ENCODE measurements at places on chromosomes 3 and 15.

DNA sequence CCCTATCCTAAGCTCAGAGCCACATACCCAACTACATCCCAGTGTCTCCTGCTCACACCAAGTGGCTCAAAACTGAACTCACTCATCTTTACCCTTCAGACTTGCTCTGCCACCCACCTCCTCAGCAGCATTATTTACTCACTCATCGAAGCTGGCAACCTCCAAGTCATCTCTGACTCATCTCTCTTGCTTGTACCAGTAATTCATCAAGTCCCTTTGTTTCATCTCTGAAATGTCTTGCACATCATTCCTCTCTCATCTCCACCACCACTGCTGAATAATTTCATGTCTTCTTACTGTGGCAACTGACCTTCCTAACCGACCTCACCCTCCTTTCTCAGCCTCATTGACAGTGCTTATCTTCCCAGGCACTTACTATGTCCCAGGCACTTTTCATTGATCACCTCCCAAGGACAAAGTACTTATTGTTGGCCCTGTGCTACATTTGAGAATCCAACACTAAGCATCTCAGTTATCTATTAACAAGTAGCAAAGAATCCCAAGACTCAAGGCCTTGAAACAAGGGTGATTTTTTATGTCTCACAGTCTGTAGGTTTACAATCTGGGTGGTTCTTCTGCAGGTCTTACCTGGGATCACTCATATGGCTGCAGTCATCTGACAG is 82.0 kb downstream of the MRPL46 start:
- no peak for DNase-seq

GRCh38 chr3:153026026-153026425 is 136.0 kb upstream of the RAP2B start:
- no peak for DNase-seq

GRCh38 chr3:44962621-44963393 is 13.2 kb downstream of the ZDHHC3 start:
- no peak for DNase-seq

GRCh38 chr3:2476996-2477395 is 378.3 kb downstream of the CNTN4 start:
- DNase-seq: no peak

DNA sequence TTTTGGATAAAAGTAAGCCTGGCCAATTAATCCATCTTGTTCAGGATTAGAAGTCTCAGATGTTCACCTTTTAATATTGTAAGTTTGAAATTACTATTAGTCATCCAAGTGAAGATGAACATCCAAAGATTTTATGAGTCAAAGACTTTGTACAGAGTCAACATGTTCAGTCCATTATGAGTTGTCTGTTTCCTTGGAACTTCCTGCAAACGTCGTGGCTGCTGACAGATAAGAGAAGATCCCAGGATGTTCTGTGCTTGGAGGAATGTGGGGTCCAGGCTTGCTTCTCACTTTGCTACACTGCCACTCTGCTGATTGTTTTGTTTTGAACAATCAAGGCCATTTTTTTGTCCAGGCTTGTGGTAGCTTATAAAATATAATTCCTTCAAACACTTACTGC is 74.3 kb upstream of the SLCO2A1 start:
- DNase-seq: no peak

DNA sequence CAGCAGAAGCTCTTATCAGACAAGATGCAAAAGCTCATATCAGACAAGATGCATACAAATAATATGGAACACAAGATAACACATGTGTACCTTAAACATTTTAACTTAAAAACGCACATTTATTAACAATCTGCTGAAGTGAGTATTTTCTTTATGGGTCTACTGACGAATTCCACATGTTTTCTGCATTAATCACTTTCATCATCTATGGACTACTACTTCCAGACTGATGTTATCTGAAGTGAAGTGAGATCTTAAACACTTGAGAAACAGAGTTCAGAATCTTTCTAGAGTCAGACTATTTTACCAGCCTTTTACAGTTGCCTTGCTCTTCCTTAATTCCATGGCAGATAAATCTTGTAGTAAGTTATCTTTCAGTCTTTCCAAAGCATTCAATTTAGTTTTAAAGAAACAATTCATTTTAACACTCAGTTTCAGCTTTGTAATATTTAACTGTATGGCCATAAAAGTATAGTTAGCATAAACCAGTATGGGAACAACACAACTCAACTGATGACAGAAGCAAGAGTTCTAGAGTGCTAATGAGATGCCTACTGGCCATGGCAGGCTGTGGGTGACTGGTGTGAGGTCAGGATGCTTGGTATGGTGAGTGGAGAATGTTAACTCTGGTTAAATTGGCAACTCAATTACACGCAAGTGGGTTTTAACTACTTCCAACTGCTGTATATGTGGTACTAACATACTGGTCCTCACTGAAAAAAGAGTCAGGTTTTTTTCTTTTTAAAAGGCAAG is 9.8 kb downstream of the CMTM6 start:
- DNase-seq: no peak

- no peak for DNase-seq
These were observed 398.0 kb upstream of the CNTN4 start for GRCh38 chr3:1700650-1701049.

- no peak for DNase-seq
These were observed 4.0 kb downstream of the FBXL22 start for GRCh38 chr15:63601026-63601703.

GRCh38 chr15:92184679-92185230 is 208.9 kb upstream of the ST8SIA2 start:
- DNase-seq: no peak

DNA sequence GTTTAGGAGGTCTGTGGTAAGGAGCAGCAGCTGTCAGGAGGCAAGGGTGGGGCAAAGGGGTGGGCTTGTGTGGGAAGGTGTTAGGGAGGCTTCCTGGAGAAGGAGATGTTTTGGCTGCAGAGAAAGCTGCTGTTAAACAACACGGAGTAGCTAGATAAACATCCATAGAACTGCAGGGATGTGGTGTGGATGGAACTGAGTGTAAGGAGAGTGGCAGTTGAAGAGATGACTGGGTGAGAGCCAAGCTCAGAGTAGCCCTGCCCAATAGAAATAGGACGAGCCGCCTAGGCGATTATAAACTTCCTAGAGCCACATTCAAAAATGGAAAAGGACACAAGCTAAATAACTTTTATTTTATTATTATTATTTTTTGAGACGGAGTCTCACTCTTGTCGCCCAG is 19.9 kb downstream of the RPLP1 start:
- DNase-seq: no peak

DNA sequence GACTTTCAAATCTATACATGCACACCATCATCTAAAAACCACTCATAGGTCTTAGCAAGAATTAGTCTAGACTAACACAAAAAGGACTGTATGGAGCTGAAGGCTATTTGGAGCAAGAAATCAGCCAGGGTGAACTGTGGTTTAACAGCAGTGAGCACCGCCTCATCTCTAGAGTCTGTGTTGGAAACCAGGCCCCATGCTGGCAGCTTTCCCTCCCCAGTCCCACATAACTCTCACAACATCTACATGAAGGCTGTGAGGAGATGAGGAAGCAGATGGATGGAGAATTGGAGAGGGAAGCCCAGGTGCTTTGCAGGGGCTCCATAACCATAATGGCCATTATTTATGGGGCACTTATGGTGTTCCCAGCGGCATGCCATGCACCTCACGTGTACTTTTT is 133.2 kb upstream of the TOPAZ1 start:
- no peak for DNase-seq

- DNase-seq: no peak
These were observed 48.0 kb upstream of the C15orf61 start for GRCh38 chr15:67472957-67473356.

DNA sequence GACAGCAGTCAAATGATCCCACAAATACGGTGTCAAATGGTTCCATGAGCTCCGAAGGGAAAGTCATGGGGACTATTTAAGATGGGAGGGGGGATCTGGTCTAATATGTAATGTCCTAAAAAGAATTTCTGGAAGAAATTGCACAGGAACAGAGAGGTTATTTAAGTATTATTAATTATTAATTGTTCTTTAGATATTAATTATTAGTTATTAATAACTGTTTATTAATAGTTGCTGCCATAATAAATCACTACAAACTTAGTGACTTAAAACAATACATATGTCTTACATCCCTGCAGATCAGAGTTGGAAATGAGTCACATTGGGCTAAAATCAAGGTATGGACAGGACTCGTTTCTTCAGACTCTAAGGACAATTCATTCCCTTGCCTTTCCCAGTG is 588.2 kb upstream of the NR2F2 start:
- DNase-seq: no peak

- DNase-seq: no peak
These were observed 504.1 kb upstream of the CDIN1 start for GRCh38 chr15:36075333-36075732.

DNA sequence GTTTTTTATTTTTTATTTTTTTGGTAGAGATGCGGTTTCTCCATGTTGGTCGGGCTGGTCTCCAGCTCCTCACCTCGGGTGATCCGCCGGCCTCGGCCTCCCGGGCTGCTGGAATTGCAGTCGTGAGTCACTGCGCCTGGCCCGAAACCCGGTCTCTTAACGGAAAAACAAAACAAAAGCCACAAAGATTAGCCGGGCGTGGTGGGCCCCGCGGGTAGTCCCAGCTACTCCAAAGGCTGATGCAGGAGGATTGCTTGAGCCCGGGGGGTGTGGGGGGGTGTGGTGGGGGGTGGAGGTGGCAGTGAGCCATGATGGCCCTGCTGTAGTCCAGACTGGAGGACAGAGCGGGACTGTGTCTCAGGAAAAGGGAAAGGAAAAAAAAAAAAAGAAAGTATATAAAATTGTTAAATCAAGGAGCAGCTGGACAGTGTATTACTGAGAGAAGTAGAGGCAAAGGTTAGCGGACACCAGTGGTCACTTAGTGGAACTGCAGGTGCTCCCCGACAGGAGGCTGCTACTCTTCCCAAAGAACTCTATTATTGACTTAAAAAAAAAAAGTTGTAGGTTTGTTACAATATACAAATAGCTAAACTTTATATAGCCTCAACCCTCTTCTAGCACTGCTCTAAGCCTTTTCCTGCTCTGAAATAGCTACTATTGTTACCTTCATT is 30.3 kb upstream of the TUBGCP5 start:
- no peak for DNase-seq

Data from DMS153 (cell line).